ENCODE measurements at places on chromosomes 6 and 20.

GRCh38 chr6:170298688-170299087 lies 7.8 kb upstream of the DLL1 start:
- DNase-seq: no peak

DNA sequence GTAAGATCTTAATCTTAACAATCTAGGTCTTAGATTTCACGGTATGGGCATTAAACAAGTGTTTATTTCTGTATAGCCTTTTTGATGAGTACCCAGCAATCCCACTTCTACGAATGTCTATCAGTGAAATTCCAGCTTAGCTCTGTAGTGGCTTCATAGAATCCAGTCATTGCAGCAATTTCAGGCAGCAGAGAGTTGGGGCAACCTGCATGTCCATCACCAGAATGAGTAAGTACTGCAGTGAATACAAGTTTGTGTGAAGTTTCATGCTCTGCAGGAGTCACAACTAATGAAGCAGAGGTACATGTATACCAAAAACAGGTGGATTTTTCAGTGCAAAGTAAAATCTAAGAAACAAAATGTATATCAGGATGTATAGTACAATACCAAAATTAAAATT lies 151.7 kb downstream of the OR2B2 start:
- DNase-seq: no peak

- no peak for DNase-seq
These were observed 59.3 kb downstream of the KIF6 start for GRCh38 chr6:39665861-39666260.

GRCh38 chr6:148304976-148305375 lies 37.7 kb upstream of the SASH1 start:
- DNase-seq: no peak

GRCh38 chr6:25311331-25311840 lies 32.2 kb downstream of the CARMIL1 start:
- DNase-seq: no peak

DNA sequence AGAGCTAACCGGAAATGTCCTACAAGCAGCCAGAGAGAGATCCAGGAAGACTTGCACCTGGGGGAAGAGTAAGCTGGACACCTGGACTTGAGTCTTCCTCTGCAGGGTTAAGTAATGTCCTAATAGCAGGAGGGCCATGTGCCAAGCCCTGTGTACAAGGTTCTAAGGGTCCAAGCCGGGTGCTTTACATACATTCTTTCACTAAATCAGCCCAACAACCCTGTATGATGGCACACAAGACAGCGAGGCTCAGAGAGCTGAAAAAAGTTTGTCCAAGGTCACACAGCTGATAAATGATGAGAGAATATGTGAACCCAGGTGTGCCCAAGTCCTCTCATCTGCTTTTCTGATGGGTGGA lies 215.1 kb upstream of the CDYL start:
- DNase-seq: no peak

DNA sequence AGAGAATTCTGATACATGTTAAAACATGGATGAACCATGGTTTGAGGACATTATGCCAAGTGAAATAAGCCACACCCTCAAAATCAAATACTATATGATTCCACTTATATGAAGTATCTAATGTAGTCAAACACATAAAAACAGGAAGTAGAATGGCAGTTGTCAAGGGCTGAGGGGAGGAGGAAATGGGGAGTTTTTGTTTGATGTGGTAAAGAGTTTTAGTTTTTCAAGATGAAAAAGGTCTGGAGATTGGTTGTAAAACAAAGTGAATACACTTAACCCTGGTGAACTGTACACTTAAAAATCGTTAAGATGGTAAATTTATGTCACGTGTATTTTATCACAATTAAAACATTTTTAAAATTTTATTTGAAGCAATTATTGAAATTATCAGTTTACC lies 127.4 kb upstream of the GRIK2 start:
- no peak for DNase-seq

GRCh38 chr6:170206317-170206621 lies 84.6 kb downstream of the DLL1 start:
- DNase-seq: no peak

DNA sequence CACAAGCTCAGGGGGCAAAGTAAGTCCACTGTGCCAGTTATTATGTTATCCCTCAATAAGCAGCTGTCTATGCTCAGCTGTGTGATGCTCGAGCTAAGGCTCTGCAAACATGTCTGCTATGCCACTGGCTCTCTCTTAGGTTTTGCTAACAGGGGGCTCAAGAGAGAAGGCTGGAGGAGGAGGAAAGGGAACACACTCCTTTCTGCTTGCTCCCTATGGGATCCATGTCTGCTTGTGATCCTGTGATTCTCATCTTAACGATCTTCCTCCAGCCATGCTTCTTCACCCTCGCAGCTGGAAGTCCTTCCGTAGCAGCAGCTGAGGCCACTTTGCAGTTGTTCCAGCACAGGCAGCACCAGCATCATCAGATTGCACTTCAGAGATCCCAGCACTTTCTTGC lies 37.0 kb upstream of the IGF2R start:
- no peak for DNase-seq

DNA sequence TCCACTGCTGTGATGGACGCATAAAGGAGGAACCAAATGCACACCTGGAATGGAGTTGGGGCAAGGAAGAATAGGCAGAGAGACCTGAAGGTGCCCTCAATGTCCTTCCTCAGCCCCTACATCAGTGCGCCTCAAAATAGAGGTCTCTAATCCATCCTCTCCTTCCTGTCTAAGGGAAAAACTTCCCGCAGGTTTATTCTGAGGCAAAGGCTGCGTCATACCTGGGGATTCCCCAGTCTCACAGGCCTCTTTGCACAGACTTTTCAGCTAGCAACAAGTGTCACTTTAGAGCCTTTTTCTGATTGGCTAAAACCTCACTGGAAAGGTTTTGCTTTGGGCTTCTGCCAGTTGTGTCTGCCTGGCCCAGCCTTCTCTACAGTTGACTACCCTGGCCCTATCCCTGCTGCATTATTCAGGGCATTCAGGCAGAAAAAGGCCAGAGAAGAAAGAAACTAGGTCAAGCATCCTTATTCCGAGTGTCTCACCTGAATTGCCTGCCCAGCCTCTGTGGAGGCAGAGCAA lies 1.8 kb upstream of the HLA-DQB1 start:
- no peak for DNase-seq
